ENCODE measurements at places on chromosomes 4 and X.
A peak's percentile ranks its signal among the peaks of the same experiment; 100 is the strongest.

DNA sequence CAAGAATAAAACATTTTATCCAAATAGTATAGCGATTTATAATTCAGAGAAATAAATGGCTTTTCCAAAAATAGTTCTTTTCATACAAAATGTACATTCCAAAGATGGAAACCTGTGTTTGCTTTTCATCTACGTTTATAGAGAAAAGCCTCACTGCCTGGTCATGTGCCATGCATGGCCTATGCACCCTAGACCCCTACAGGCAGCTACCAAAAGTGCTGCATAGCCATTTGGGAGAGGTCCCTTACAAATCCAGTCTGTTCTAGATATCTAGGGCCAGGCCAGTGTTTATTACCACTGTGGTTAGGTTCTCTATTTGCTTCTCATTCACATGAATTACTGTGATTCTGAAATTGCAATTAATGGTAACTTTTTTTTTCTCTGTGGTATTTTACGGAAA, 17.2 kb downstream of the HMGB2 start:
- DNase-seq = no peak

- no peak for DNase-seq
These were observed 348.1 kb downstream of the NR3C2 start for GRCh38 chr4:148094149-148094548.

GRCh38 chr4:39367166-39367565, 1.0 kb upstream of the RFC1 start:
- DNase-seq = no peak

DNA sequence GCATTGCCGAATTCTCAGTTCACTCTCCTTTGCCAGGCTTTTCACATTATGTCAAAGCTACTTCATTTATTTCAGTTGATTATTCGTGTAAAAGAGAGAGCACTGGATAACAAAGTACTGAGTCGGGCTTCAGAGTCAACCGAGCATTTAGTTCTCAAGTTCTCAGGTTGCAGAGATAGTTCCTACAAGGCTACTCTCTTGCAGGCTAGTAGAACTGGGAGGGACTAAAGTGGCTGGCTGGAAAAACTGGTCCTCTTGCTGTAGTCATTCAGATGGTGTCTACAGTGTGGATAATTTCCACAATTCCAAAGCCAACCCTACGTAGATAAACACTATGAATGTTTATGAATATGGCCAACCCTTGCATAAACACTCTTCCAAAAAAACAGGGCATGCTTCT, 4.6 kb upstream of the CCNG2 start:
- DNase-seq = no peak

GRCh38 chr4:19739101-19739651, 512.5 kb upstream of the SLIT2 start:
- peak; percentile 92 for DNase-seq

DNA sequence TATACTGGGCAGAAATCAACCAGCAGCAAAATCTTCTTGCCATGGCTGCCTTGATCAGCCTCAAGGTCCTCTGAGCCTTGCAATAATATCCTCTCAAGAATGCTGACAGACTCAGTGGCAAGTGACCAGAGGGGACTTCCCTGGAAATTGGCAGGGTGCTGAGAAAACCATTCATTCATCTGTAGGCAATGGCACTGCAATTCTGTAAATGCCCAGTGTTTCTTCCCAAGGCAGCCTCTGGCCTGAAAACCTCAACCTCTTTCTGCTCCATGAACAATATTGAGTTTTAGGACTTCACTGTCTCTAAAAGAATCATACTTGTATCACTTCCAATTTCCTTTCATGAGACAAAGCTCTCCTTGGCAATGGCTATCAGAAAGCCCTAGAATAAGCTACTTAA, 754.3 kb upstream of the TENM3 start:
- DNase-seq = no peak

DNA sequence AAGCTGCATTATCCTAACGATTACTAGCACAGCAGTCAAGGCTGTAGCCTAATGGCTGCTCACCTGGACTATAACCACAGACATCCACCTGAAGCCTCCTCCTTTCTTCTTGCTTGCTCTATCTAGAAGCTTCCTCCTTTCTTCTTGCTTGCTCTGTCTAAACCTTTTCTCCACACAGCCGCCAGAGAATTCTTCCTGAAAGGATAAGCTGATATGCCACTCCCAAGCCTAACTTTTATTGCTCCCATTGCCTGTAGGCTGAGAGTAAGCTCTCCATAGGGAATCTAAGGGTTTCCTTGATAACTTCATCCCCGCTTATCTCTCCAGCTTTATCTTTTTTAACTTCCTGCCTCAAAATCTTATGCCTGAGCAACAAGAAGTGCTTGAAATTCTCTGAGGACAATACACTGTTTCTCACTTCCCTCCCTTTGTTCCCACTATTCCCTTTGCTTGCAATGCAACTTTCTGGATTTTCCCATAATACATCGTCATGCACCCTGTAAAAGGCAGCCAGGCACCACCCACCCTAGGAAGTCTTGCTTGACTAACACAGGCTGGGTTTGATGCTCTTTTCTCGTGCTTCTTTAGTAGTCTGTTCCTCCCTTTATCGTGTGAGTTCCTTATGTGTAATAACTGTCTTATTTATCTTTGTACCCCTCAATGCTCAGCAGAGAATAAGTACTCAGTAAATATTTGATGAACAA, 1.4 kb upstream of the LRIT3 start:
- no peak for DNase-seq

DNA sequence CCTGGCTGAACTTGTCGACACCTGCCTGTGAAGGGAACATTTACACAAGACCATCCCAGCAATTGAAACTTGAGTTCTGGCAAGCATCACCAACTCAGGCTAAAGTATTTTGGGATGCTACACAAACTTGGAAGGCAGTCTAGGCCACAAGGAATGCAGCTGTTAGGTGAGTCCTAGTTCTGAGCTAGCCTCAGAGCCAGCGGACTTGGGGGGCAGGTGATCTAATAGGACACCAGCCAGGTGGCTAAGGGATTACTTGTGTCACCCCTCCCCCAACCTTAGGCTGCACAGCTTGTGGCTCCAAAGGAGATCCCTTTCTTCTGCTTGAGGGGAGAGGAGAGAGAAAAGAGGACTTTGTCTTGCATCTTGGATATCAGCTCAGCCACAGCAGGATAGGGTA, 62.3 kb upstream of the DKK2 start:
- no peak for DNase-seq

DNA sequence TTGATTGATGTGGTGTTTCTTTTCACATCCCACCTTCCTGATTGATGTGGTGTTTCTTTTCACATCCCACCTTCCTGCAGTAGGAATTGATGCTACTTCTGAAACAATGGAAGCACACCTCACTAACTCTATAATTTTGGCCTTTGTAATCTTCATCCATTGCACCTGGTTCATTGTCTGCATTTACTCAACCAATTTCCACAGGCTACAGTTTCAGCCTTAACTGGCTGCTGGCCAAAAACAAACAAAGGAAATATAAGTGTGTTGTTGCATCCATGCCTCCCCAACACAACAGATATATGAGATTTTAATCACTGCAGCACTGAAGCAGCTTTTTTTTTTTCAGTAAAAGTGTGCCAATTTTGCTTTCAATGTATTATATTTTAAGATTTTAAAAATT, 867.6 kb upstream of the PCDH7 start:
- DNase-seq = no peak

DNA sequence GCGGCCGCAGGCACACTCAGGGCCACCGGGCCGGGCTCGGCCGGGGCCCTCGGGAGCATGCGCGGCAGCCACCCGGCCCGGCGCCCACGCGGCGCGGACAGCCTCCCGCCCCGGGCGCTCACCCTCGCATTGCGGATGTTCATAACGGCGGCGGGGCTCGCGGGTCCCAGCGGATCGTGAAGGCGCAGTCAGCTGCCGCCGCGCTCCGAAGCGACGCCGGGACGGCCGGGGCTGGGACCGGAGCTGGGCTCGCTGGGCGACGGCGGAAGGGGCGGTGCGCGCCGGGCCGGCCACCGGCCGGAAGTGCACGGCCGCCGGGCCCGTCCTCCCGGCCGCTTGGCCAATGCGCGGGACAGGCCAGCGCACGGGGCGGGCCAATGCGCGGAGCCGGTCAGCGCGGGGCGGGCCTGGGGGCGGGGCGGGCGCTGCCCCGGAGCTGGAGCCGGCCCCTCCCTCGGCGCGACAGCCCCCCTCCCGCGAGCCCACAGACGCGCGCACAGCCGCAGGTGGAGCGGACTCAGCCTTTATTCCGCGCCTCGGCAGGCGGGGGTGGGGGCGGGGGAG, at the start of gene NAA10:
NAA10 (minus strand) TSS at position 276 of the 564 bp plus-strand sequence; CDS start at position 143, 133 bp downstream.
- peak; percentile 30 for DNase-seq

DNA sequence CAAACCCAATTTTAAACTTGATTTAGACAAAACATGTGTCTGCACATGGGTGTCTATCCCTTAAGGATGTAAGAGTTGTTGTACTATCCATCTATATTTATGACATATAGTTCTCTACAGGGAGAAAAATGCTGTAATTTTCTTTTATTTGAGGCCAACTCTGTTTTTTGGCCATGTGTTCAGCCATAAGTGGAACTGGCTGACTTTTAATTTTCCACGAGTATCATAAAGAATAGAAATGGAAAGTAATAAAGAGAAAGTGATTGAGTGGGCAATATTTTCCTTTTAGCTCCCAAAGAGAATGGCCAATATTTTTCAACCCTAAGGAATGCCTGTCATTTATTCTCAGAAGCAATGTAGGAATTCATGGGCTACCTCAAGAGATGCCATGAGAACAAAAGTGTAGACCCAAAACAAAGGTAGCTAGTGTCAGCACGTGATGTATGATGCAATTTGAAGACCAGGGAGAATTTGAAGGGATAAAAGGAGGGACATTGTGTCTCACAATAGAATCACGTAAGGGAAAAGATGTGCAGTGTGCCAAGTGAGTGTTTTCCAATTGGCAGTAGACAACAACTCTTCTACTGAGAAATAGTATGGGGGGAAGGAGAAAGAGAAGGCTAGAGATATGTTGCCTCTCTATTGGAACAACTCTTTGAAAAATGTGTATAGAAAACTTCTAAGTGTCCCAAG, 27.8 kb upstream of the MXRA5 start:
- DNase-seq = no peak

GRCh38 chrX:121858867-121859647, 811.6 kb downstream of the GLUD2 start:
- DNase-seq = no peak

DNA sequence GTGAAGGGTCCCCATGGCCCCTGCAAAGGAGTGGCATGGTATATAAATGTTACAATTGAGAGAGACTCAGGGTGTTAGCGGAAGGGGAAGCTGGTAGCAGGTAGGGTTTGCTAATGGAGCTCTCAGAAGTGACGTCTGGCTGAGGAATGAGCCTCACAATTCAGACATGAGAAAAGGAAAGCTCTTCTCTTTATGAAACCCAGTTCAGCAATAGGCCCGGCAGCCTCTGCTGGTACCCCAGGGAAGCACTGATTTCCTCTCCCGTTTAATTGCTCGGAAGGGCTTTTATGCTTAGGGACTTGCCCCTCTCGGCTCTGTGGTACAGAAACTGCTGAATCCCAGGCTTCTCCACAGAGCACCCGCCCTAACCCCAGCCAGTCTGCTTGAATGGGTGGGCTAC, 19.4 kb upstream of the AFAP1 start:
- no peak for DNase-seq

DNA sequence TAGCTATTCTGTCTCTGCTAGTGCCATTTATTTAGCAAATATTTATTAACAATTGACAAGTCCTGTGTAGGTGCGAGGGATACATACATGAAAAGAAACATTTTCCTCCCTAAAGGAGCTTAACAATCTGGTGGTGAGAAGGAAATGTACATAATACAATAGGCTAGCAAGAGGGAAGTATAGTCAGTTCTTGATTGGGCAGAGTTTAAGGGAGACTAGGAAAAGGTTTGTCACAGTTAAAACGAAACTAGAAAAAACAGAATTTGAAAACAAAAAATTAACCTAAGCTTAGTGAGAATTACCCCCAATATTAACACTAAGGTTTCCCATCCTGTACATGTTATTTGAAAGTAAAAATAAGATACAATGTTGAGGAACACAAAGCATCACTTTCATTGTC, 8.6 kb upstream of the MAML3 start:
- no peak for DNase-seq

GRCh38 chr4:16139066-16139945, 55.5 kb upstream of the PROM1 start:
- DNase-seq = no peak

DNA sequence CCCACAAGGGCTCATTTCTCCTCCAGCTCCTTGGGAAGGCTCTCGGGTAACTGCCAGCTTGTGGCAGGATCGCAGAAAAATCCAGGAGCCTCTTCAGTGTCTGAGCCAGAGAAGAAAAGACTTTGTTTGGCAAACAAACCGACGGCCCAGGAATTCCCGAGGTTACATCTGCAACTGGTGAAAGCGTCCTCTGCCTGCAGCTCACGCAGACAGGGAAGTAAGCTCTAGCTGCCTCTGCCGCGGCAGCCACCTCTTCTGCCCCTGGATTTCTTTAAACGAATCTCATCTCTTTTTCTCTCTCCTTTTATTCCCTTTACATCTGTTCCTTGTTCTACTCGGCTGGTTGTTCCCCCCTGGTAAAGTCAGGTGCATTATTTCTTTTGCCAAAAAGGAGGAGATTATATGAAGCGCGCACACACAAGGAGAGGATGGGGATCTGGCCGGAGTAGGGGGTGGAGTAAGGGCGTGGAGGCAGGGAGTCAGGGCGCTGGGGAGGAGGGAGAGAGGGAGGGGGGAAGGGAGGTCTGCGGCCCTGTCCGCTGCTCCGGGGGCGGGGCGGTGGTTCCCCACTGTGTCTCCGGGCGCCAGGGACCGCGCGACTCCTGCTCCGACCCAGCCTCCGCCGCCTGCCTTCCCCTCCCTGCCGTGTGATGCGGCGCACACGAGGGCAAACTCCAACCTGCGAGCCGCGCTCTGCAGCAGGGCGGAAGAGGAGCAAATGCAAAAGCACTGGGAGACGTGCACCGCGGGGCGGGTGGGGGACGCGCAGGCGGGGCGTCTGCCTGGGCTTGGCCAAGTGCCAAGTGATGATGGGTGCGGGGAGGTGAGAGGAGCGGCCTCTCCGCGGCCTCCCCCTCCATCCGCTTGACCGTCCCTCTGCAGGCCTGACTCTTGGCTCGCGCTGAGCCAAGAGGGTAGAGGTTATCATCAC, at the start of gene DCHS2:
DCHS2 (minus strand) TSS at position 459 of the 931 bp plus-strand sequence; CDS start at position 15, 444 bp downstream.
- no peak for DNase-seq

DNA sequence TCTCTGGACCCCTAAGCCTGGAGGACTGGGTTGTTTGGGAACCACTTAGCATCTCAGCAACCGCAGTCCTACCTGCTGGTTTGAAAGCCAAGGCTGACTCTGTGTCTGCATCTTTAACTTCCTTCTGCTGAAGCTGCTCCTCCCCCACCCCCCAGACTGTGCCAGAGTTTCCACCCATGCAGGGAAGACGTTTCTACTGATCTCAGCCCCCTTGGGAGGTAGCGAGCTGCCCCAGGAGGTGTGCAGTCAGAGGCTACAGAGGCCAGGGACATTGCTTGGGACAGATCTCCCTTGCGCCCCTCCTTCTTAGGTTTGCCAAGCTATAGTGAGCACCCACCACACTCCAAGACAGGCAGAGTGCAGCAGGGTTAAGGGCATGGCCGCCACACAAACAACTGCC, 4.7 kb upstream of the FATE1 start:
- DNase-seq = no peak

GRCh38 chr4:54320826-54321685, 92.0 kb downstream of the PDGFRA start:
- DNase-seq = no peak

- DNase-seq = no peak
These were observed 339.2 kb upstream of the CT83 start for GRCh38 chrX:116801943-116802342.
